ENCODE measurements at places on chromosomes 13 and 19.

- DNase-seq: no peak
Measured at GRCh38 chr19:524062-524674, 7.4 kb upstream of the CDC34 start.

GRCh38 chr19:47765523-47766358 lies 12.8 kb upstream of the SELENOW start:
- DNase-seq: no peak

- DNase-seq: no peak
Measured at GRCh38 chr13:100546713-100547405, 41.7 kb downstream of the GGACT start.

- DNase-seq: no peak
Measured at GRCh38 chr13:39037410-39037879, 444 bp downstream of the PROSER1 start.

DNA sequence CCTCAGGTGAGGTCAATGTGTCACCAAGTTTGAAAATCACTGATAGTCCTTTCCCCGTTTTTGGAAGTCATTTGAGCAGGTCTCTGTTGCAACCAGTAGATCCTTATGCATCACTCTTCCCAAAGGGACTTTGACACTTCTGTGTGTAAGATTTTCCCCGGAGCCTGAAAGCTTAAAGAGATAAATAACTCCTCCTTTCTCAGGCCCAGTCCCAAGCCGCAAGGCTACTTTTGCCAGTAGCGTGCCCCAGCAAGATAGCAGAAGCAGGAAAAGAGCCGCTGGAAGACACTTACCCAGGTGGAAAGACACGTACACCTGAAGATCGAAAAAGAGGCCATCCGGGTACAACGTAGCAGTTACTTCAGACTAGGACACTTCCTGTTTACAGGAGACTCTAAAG lies 106.9 kb downstream of the CYSLTR2 start:
- DNase-seq: no peak

- DNase-seq: peak; percentile 95
Measured at GRCh38 chr13:111626371-111627305, 306.2 kb downstream of the TEX29 start.

- DNase-seq: peak; percentile 95
Measured at GRCh38 chr19:8423817-8424223, 10.7 kb downstream of the MARCHF2 start.

- DNase-seq: no peak
Measured at GRCh38 chr13:80962855-80963254, 621.9 kb upstream of the SPRY2 start.

GRCh38 chr19:1354970-1355567 lies 28.6 kb upstream of the NDUFS7 start:
- no peak for DNase-seq

GRCh38 chr13:49497272-49497671 lies 1.5 kb downstream of the PHF11 start:
- DNase-seq: no peak

DNA sequence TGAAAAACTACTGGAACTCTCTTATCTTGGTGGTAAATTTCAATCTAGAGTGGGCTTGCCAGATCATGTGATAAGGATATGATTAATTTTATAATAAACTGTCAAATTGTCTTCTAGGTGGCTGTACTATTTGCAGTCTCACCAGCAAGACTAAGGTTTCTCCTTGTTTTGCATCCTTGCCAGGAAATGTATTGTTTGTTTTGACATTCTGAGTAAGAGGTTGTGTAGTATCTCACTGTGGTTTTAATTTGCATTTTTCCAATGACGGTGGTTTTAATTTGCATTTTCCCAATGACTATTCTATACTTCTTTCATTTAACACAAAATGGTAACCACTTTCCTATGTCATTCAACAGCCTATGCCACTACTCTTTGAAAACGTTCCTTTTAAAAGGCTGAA lies 2.0 kb downstream of the CAB39L start:
- DNase-seq: no peak

DNA sequence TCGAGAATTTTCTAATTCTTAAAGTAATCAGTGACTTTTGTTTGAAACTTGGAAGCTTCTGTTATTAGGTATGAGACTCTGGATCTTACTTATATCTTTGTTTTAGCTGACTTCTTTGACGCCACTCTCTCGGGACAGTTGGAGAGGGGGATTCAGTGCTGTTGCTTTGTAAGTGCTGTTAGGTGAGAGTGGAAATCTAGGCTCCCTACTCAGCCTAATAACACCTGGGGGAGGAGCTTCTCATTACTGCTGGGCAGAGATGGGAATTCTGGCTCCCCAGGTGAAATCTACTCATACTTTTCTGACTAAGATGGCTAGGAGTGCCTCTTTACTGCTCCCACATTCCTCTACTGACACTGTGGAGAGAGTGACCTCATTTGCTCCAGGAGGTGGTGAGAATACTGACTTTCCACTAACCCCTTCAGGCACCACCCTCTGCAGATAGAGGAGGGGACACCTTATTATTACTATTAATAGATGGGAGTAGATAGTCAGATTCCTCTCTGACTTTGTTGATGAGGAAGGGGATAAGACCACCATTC lies 324.9 kb upstream of the SPRY2 start:
- DNase-seq: no peak

GRCh38 chr13:48478391-48478790 lies 54.5 kb downstream of the RCBTB2 start:
- no peak for DNase-seq

DNA sequence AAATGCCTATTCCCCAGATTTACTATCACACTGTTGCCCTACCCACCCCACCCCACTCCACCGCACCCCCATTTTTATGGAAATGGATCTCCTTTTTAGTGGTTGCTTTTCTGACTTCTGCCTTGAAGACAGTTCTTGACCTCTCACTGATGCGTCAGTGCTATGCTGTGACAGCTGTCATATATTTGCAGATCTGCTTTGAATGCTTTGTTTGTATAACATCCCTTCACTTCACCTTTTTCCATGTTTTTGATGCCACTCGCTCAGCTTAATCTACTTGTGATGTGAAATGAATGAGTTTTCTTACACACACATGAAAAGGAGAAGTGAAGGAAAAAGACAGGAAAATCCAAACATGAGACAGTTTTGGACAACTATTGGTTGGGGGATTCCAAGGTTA lies 731.0 kb downstream of the SLITRK6 start:
- no peak for DNase-seq

GRCh38 chr19:12140545-12141404 lies 625 bp upstream of the ZNF20 start:
- no peak for DNase-seq

- DNase-seq: no peak
Measured at GRCh38 chr13:78976696-78977095, 317.7 kb upstream of the OBI1 start.

Data from vagina (tissue), 2 donors.